ENCODE measurements at places on chromosomes 12 and 14.

DNA sequence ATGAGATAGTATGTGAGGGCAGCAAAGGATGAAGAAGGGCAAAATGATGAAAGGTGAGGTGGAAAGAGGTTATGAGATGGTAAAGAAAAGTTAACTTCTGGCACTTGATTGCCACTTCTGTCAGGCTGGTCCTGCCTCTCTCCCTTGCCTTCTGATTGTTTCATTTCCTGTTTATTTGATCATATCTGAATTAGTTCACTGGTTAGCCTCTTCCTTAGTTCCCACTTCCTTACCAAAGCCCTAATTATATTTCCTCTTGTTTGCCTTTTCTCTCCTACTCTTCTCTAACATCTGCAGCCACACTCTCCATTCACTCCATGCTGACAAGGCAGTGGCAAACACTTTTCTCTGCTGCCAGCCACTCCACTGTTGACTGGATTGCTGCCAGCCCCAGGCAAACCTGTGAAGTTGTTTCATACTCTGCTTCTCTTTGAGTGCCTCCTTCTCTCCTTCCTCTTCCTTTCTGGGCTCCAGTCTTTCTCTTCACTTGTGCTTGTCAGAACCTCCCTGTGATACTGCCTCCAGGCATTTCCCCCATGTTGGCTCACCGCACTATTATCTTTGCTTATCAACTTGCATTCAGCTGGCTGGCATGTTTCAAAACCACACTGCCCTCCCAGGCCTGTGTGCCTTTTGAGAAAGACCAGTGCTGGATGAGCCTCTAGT, 8.1 kb downstream of the PNP start:
- H3K27me3 ChIP-seq = no peaks in the 10 kb centered on the region
- peaks cover 63% of the 10 kb centered on the region for H3K36me3 ChIP-seq
- H3K27ac ChIP-seq = peak overlapping the region; percentile 92
- peak; percentile 30 for DNase-seq

GRCh38 chr14:91752961-91753360, 21.1 kb upstream of the CATSPERB start:
- no peak for DNase-seq
- H3K27me3 ChIP-seq = no peaks in the 10 kb centered on the region
- no peaks in the 10 kb centered on the region for H3K36me3 ChIP-seq
- H3K4me1 ChIP-seq = peaks cover 2% of the 10 kb centered on the region
- no peak overlapping the region for H3K27ac ChIP-seq
- H3K4me3 ChIP-seq = no peak overlapping the region

- no peak overlapping the region for H3K27ac ChIP-seq
- H3K27me3 ChIP-seq = peaks cover 34% of the 10 kb centered on the region
- H3K4me3 ChIP-seq = no peak overlapping the region
- H3K36me3 ChIP-seq = no peaks in the 10 kb centered on the region
- DNase-seq = no peak
These were observed 156.8 kb downstream of the KCNA5 start for GRCh38 chr12:5200278-5201087.

DNA sequence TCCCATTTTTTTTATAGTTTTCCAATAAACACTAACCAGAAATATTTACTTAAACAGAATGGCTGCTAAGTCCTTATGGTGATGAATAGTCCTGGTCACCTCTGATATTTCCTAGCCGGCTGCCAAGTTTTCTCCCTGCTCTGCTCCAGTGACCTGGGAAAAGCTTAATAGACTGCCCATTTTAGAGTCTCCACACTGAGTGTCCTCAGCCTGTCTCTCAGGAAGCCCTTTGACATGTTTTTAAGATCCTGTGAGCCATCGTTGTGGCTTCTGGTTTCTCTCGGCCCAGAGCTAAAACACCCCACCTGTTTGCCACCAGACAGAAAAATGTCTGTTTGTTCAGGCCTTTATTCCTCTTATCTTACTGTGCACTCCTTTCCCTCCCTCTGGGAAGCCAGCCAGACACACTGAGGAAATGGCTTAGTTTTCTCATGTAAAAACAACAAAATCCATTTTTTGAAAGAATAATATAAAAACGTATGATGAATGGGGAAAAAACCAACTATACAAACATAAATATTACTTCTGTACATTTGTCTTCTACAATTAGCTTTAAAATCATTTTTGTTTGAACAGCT, 25.4 kb upstream of the ALDH2 start:
- no peak for DNase-seq
- no peak overlapping the region for H3K4me3 ChIP-seq
- H3K36me3 ChIP-seq = peaks cover 29% of the 10 kb centered on the region
- H3K4me1 ChIP-seq = no peaks in the 10 kb centered on the region
- H3K27ac ChIP-seq = peak overlapping the region; percentile 23
- H3K27me3 ChIP-seq = no peaks in the 10 kb centered on the region

- no peak overlapping the region for H3K4me3 ChIP-seq
- DNase-seq = no peak
- no peak overlapping the region for H3K27ac ChIP-seq
- peaks cover 7% of the 10 kb centered on the region for H3K4me1 ChIP-seq
- peaks cover 64% of the 10 kb centered on the region for H3K27me3 ChIP-seq
These were observed 6.1 kb downstream of the FRMD6 start for GRCh38 chr14:51657762-51658161.

Data from effector memory CD8-positive, alpha-beta T cell (primary cell).